ENCODE measurements at places on chromosomes 2 and 18. TPM values are rescaled to one million over a fixed set of nuclear protein-coding genes. Genes with fewer than 3 reads are reported as not detected.

The DSG4 gene
- not detected for total RNA-seq

The ALLC gene
- not detected for total RNA-seq

The KIAA2012 gene
- total RNA-seq = not detected

The ETAA1 gene
- 21.0 TPM for total RNA-seq

The KCNIP3 gene
- total RNA-seq = 4.5 TPM

The ANO7 gene
- total RNA-seq = 1.9 TPM

The TP53I3 gene
- total RNA-seq = 20.2 TPM

The INHBB gene
- 0.07 TPM for total RNA-seq

The RPL37A gene
- total RNA-seq = 5,323 TPM

The CCL20 gene
- 10.8 TPM for total RNA-seq

The KCNG2 gene
- 6.0 TPM for total RNA-seq

The CABYR gene
- total RNA-seq = 37.3 TPM

The CCDC121 gene
- 3.8 TPM for total RNA-seq

The CPS1 gene
- 683 TPM for total RNA-seq

The CD207 gene
- total RNA-seq = not detected

The TM4SF20 gene
- total RNA-seq = 0.99 TPM

The TTL gene
- 72.8 TPM for total RNA-seq
